ENCODE measurements at places on chromosomes 6 and 20.

GRCh38 chr20:50477239-50477872 lies 32.8 kb upstream of the PTPN1 start:
- no peak for DNase-seq

- DNase-seq, result no peak
Measured at GRCh38 chr6:158049055-158050028, 67.7 kb downstream of the SYNJ2 start.

DNA sequence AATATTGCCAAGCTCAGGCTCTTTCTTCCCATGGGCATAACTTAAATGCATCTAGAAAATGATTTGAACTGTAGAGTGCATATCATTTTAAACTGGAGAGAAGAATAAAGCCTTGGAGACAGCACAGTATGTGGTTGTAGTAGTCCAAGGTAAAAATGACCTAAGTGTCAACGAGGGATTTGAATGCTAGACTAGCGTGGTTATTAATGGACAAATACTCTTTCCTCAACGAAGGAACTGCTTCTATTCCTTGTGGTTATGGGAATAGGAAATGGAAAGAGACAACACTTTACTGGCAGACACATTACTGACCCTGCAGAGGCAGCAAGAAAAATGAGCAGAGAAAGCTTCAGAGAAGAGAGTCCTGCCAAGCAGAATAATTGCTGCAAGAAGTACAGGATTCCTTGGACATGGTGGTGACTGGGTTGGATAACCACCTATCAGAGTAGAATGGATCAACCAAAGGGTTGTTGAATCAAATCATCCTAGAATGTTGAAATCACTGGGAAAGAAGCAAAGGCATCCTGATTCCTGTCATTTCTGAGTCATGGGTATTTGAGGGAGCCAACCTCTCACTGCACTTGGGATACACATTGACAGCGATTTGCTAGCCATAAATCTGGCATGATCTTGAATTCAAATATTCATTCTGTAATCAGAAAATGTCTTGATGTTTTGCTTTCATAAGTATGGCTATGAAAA lies 258.1 kb upstream of the EPHA7 start:
- DNase-seq, result no peak

DNA sequence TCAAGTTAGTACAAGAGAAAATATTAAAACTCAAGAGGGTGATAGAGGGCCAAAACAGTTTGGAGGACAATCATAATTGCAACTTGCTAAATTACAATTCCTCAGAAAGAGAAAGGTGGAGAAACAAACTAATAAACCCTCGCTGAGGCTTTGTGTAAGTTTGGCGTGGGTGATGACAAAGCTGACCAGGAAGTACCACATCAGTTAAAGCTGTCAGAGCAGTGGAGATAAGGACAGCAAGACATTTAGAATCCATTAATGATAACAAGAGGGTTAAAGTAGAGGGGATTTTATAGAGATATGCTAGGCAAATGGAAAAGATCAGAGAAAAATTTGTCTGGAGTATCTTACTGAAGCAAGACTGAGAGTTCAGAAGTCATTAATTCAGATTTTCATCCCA lies 334.4 kb downstream of the TFAP2B start:
- peak; percentile 49 for DNase-seq

DNA sequence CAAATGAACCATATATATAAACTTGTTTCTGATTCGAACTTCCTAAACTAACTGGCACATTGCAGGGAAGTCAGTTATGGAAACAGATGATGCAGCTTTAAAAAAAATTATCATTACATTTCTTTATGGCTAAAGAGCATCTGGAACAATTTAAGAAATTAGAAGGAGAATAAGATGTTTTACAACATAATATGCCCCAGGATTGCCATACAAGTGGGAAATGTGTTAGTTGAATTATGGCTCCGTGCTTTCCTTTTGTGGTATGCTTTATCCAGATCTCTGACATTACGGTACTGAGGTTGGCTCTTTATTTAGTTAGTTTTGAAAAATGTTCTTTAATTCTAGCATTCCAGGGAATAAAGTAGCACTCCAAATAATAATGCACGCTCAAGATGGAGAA lies 343.0 kb upstream of the ZFP64 start:
- DNase-seq, result no peak

GRCh38 chr6:10000551-10000950 lies 414.3 kb downstream of the TFAP2A start:
- DNase-seq, result no peak

DNA sequence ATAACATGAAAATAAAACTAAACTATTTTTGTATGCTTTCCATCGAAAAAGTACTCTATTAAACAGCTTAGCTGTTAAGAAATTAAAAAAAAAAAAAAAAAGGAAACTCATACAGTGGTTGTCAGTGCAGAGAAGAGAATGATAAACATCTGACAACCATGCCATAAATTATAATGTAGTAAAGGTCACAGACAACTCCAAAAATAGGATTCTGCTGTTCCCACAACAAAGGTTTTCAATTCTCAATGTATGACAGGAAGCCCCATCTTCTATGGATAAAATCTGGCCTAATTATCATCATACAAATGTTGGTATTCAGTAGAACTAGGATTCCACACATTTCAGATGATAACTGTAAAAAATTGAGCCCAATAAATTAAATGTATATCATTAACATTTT lies 5.0 kb downstream of the PLN start:
- DNase-seq, result no peak

DNA sequence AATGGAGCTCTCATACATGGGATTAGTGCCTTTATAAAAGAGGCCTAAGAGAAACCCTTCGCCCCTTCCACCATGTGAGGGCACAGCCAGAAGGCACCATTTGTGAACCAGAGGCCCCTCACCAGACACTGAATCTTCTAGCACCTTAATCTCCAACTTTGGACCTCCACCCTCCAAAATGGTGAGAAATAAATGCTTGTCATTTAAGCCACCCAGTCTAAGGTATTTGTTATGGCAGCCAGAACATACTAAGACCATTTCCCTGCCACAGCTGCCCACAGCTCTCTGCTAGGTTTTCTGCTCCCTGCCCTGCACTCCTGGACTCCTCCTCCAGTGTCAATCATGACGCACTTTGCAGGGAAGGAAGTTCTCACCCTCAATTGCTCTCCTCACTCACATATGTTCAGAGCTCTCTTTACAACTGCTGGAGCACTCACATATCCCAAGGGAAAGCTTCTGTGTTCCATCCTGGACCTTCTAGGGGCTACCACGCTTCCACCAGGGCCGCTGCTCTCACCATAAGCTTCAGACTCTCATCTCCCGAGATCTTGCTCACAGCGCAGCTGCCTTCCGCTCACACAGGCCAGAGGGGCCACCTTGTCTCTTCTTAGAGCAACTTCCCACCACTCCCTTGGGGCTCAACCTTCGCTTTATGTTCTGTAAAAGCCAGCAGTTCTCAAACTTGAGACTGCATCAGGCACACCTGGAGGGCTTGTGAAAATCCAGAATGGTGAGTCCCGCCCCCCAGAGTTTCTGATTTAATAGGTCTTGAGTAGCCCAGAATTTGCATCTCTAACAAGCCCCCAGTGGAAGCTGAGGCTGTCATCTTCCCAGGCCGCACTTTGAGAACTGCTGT lies 1.6 kb upstream of the LY86 start:
- DNase-seq, result no peak

GRCh38 chr6:15977050-15977449 lies 151.8 kb upstream of the MYLIP start:
- DNase-seq, result no peak

GRCh38 chr6:122214605-122215318 lies 184.7 kb upstream of the HSF2 start:
- peak; percentile 53 for DNase-seq

- peak; percentile 23 for DNase-seq
Measured at GRCh38 chr20:2521369-2522305, 12.9 kb upstream of the ZNF343 start.

DNA sequence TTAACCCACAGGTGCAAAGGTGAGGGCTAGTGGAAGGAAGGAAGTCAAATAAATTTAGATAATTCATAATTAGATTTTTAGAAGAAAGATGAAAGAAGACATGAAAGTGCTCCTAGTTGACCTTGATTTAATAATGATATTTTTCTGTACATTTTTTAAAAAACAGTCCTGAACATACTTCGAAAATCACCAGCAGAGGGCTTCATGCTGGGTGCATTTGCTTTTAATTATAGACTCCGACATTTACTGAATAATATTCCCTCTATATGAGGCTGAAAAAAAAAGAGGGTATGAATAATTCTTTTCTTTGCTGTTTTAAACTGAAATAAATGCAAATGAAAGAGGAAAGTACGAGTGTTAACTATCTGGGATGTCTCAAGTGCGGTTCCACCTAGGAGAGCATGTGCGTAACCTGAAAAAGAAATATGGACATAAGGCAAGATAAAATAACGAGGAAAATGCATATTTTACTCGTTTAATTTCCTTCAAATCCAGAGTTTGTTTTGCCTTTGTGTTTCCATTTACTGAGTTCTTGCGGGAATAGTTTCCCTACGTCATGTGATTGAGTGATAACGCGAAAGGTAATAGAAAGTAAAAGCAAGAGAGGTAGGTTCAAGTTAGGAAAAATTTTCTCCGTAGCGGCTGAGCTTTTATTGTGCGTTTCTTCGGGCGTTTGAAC lies 3.1 kb upstream of the TFAP2B start:
- no peak for DNase-seq

DNA sequence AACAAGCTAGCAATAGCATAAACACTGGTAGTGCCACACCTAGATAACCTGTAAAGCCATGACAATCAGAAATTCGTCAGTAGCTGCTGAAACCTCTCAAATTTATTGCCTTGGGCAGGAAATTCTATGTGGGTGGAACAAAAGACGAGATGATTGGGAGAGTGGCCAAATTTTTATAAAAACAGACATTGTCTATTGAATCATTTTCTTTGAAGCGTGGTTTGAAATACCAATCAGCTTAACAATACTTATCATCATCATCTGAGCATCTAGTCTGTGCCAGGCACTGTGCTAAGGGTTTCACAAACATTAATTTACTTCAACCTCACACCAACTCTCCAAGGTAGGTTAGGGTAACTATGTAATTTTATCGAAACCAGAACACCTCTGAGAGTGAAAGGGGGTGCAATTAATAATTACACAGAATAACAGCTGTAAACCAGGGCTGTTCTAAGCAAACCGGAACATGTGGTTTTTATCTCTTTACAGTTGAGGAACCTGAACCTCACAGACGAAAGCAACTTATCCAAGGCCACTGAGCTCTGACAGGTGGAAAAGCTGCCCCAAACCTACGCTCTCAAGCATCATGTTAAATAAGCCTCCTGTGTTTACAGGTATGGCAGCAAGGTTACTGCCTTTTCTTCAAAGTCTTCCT lies 43.4 kb downstream of the NHSL1 start:
- DNase-seq, result peak; percentile 25

DNA sequence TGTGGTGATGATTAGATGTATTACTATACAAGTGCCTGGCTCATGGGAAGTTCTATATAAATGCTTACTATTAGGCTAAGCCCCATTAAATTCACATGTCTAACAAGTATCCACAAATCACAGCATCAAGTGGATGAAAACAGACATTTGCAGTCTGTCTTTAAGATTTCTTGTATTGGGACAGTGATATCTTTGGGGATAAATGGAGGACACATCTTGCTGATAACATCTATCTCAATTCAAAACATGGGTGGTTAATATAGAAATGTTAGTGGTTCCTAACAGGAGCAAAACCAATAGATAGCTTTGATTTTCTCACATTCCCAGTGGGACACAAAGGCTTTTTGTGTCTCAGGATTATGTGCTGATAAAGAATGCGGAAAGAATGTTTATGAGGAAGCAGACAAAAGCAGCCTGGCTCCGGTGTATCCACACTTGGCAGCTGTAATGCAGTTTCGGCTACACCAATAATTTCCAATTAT lies 29.3 kb downstream of the PTPRK start:
- no peak for DNase-seq

DNA sequence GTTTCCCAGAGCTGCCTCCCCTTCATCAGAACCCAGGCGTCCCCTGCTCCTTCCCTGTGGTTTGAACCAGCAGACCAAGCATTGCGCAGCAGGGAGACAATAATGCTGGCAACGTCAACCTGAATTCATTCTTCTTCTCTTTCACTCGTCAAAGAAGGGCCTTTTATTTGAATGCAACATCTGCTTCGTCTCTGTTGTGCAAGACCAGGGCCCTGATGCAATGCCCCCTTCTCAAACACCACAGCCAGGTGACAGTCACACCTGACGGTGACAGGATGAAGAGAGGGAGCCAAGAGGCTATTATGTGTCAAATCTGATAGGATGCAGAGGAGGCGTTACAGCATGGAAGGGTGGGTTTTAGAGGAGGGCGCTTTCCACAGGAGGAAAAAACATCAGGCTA lies 8.0 kb downstream of the INSM1 start:
- DNase-seq, result no peak
